ENCODE measurements at places on chromosomes 7 and 10.

DNA sequence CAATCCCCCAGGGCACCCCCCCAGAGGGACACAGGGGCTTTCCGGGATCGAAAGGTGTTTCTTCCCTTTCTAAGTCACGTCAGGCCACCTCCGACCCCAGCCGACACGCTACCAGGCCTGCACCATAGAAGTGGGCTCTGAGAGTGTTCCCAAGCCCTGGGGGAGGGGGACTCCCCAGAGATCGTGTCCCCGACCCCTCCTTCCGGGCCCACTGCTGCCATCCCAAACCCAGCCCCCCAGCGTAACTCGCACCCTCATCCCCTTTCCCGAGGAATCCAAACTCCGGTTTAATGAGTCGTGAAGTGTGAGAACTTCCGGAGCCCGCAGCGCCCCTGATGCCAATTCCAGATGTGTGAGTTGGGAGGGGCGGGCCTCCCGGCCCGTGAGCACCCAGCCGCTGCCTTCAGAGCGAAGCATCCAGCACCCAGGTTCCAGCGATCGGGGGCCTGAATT is 11.3 kb downstream of the UNCX start:
- H3K27me3 ChIP-seq, result peaks cover 100% of the 10 kb centered on the region
- DNase-seq, result no peak
- no peak overlapping the region for H3K4me3 ChIP-seq
- no peak overlapping the region for H3K27ac ChIP-seq
- peaks cover 29% of the 10 kb centered on the region for H3K4me1 ChIP-seq

- no peaks in the 10 kb centered on the region for H3K4me1 ChIP-seq
- no peaks in the 10 kb centered on the region for H3K36me3 ChIP-seq
- no peak overlapping the region for H3K27ac ChIP-seq
- no peak for DNase-seq
- H3K4me3 ChIP-seq, result no peak overlapping the region
Measured at GRCh38 chr7:137834552-137834951, 12.2 kb downstream of the DGKI start.

DNA sequence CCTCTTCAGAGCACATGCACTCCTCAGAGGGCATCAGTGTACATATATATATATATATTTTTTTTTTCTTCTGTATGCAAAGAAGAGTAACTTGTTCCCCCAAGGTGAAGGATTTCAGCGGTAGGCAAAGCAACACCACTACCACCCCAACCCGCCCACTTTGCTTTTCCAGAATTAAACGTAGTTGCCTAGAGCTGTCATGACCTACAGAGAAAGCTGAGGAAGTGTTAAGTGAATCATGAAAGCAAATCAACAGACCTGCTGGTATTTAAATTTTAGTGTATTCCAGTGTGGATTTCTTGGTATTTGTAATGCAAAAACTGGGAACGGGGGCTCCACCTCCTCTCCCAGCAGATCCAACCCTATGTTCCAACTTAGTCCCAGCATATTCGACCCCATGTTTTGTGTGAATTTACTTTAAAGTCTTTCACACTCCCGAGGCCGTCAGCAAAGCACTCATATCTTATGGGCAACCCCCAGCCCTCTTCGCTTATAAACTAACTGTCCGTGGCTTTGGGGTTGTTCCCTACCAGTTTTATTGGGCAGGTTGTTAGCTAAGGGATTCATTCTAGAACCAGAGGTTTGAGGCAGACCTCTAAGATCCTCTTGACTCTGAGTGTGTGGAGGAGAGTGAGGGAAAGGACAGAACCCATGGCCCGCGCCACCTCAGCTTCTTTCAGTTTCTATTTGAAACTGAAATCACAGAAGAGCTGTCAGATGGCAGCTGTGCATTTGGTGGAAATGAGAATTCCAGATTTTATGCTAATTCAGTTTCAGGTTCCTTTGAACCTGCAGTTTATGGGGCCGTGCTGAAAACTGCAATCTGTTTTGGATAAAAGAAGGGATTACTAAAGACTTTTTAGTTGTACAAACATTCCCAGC is 450.2 kb upstream of the GALNT17 start:
- H3K4me3 ChIP-seq, result no peak overlapping the region
- H3K4me1 ChIP-seq, result peaks cover 6% of the 10 kb centered on the region
- H3K27me3 ChIP-seq, result no peaks in the 10 kb centered on the region
- no peaks in the 10 kb centered on the region for H3K36me3 ChIP-seq
- H3K27ac ChIP-seq, result no peak overlapping the region

DNA sequence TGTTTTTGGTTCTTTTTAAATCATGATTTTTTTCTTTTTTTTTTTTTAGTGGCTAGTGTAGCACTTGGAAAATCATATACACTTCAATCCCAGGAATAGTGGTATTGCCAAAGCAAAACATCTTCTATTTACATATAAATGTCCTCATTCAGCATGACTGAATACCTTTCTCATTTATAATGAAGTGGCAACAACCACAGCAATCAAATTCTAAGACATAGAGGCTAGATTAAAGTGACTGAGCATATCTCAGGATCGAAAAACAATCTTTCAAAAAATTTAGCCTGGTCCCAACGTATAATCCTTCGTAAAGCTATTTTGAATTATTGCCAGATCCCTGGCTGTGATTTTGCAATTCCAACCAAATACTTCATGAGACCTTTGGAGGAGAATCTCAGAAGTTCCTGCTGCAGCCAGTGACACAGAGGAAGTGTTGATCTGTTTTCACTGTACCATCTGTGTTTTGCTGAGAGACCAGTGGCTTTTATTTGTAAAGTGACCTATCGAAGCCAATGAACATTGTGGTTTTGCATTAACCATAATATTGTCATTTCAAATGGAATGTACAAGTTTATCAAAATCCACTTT is 29.8 kb upstream of the SP8 start:
- no peak overlapping the region for H3K4me3 ChIP-seq
- no peaks in the 10 kb centered on the region for H3K27me3 ChIP-seq
- H3K27ac ChIP-seq, result no peak overlapping the region
- no peak for DNase-seq
- no peaks in the 10 kb centered on the region for H3K36me3 ChIP-seq

GRCh38 chr7:140754506-140754905 is 58.0 kb downstream of the NDUFB2 start:
- no peaks in the 10 kb centered on the region for H3K4me1 ChIP-seq
- DNase-seq, result no peak
- no peaks in the 10 kb centered on the region for H3K27me3 ChIP-seq
- H3K36me3 ChIP-seq, result peaks cover 24% of the 10 kb centered on the region
- no peak overlapping the region for H3K27ac ChIP-seq

DNA sequence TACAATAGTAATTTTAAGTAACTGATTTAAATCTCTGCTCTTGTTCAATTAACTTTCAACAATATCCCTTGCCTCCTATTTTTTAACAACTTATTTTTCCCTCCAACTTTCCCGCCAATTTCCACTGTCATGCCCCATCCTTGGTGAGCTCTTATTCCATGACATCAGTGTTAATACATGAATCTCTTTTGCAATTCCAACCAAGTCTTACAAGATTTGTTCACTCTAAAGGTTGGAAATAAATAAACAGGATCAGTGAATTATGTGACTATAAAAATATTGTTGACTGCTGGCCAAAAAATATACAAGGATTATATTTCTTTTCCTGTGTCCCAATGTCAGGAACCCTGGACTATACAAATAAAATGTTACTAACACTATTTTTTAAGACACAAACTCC is 21.0 kb upstream of the AGMO start:
- no peaks in the 10 kb centered on the region for H3K27me3 ChIP-seq
- H3K4me3 ChIP-seq, result no peak overlapping the region
- no peaks in the 10 kb centered on the region for H3K36me3 ChIP-seq
- no peak overlapping the region for H3K27ac ChIP-seq
- H3K4me1 ChIP-seq, result no peaks in the 10 kb centered on the region

GRCh38 chr10:13978533-13979115 is 352.1 kb downstream of the FRMD4A start:
- no peaks in the 10 kb centered on the region for H3K4me1 ChIP-seq
- no peak overlapping the region for H3K4me3 ChIP-seq
- no peak for DNase-seq

DNA sequence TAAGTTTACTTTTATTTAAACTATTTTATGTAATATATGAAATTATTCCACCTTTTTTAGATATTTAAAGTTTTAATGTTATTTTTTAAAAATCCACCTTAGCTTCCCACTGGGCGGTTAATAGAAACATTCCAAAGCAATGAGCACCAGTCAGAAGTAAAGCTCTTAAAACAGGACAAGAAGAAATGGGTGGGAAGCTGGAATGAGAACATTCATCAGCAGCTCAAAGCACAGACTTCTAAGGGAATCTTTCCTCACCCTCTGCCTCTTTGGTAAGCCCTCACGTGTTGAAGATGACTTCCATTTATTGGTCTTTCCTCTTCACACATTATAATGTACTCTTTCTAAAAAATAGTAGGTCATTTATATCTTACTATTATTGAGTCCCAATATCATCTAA is 3.1 kb downstream of the AGMO start:
- no peaks in the 10 kb centered on the region for H3K27me3 ChIP-seq
- no peak overlapping the region for H3K27ac ChIP-seq
- H3K4me3 ChIP-seq, result no peak overlapping the region
- no peaks in the 10 kb centered on the region for H3K36me3 ChIP-seq
- no peak for DNase-seq

GRCh38 chr7:130849604-130850003 is 115.6 kb upstream of the KLF14 start:
- no peak overlapping the region for H3K27ac ChIP-seq
- H3K27me3 ChIP-seq, result no peaks in the 10 kb centered on the region
- H3K4me1 ChIP-seq, result peaks cover 22% of the 10 kb centered on the region
- H3K4me3 ChIP-seq, result no peak overlapping the region
- peaks cover 1% of the 10 kb centered on the region for H3K36me3 ChIP-seq

GRCh38 chr7:116400522-116400921 is 99.0 kb upstream of the CAV2 start:
- DNase-seq, result no peak
- no peak overlapping the region for H3K27ac ChIP-seq
- H3K4me3 ChIP-seq, result no peak overlapping the region
- H3K27me3 ChIP-seq, result no peaks in the 10 kb centered on the region

DNA sequence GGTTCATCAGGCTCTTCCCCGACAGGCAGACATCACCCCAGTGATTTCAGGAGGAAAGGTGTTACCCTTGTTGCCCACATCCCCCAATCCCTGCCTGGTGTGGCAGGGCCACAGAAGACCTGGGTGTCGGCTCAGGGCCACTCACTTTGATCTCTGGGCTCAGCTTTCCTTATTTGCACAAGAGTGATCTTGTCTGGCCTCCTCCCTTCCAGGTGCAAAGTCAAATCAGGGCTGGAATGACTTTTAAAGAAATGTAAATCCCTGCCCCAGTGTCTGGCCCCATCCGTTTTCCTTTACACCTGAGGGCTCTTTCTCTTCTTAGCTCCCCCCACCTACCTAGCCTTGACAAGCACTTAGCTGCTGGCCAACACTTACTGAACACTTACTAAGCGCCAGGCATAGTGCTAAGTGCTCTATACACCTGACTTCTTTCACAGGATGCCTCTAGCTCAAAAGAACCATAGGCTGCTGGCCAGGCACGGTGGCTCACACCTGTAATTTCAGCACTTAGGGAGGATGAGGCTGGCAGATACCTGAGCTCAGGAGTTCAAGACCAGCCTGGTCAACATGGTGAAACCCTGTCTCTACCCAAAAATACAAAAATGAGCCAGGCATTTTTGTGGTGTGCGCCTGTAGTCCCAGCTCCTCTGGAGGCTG is 979 bp upstream of the NODAL start:
- H3K27ac ChIP-seq, result no peak overlapping the region
- DNase-seq, result no peak
- peaks cover 44% of the 10 kb centered on the region for H3K27me3 ChIP-seq
- no peaks in the 10 kb centered on the region for H3K36me3 ChIP-seq
- H3K4me3 ChIP-seq, result no peak overlapping the region

DNA sequence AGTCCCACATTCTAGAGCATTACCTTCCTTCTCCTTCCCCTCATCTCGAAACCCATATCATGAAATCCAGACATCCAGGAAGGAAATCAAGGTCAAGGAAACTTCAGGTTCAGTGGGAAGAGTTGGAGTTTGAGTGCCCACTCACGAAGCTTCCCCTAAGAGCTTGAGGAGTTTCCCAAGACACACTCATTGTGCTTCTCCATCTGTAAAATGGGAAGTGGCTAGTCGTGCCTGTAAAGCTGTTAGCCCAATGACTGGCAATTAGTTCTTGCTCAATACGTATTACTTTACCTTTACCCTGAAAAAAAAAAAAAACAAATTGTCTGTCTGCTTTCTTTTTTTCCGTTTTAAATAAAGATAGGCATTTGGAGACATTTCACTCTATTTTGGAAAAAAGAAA is 42.3 kb downstream of the GPAM start:
- H3K27ac ChIP-seq, result no peak overlapping the region
- H3K36me3 ChIP-seq, result no peaks in the 10 kb centered on the region
- H3K4me3 ChIP-seq, result no peak overlapping the region
- H3K27me3 ChIP-seq, result no peaks in the 10 kb centered on the region
- no peak for DNase-seq
- no peaks in the 10 kb centered on the region for H3K4me1 ChIP-seq

DNA sequence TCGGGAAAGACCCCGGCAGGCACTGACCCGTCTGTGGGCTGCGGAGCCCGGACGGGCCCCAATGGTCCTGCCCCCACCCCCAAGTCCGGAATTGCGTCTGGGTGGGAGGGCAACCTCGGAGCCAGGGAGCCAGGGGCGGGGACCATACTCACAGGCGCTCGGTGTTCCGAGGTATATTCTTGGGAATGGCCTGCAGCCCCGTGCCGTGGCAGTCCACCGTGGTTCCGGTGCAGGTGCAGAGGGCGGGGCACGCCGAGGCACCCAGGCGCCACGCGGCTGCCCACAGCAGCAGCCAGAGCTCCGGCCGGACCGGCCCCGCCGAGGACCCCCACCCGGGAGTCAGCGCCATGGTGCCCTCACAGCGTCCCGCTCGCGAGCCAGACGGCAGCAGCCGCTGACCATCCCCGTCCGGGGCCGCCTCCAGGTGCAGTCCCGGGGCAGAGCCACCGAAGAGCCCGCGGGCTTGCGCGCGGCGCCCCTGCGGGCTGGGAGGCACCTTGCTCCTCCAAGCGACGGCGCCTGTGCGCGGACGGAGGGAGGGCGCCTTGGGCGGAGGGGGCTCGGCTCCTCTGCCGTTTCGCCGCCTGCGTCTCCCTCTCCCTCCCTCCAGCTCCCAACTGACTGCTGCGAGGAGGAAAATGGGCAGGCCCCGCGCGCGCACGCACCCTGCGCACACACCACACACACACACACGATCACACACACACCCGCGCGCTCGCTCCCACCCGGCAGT is at the start of gene SLIT1:
Gene SLIT1 (minus strand): TSS at position 634 of the 733 bp plus-strand sequence. CDS start 285 bp downstream, at position 349.
- no peak for DNase-seq
- H3K27me3 ChIP-seq, result peaks cover 71% of the 10 kb centered on the region
- H3K36me3 ChIP-seq, result no peaks in the 10 kb centered on the region
- H3K27ac ChIP-seq, result no peak within 1 kb of the TSS
- peak within 1 kb of the TSS; percentile 38 for H3K4me3 ChIP-seq
- H3K4me1 ChIP-seq, result peaks cover 9% of the 10 kb centered on the region
